ENCODE measurements at places on chromosomes 5 and 9. TPM values are rescaled to one million over a fixed set of nuclear protein-coding genes. Genes with fewer than 3 reads are reported as not detected.

SPATA6L gene
- 3.8 TPM for total RNA-seq

TXNDC8 gene
- not detected for total RNA-seq

- no peak for DNase-seq
Measured at GRCh38 chr9:95920017-95920416, 44.5 kb downstream of the ERCC6L2 start.

DNA sequence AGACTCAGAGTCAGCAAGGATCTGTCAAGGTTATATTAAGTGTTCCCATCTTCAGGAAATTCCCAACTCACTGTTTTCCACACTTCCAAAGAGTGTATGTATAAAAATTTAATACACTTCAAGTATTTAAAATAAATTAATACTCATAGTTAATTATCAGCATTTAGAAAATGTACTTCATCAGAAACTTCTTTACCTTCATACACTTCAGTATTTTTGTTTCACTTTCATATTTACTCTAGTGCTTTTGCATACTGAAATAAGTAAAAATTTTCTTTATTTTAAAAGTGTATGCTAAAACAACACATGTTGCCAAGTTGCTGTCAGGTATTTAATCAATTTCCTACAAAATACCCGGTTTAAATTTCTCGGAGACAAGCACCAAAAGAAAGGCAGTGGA lies 16.5 kb downstream of the RICTOR start:
- DNase-seq = no peak

DNA sequence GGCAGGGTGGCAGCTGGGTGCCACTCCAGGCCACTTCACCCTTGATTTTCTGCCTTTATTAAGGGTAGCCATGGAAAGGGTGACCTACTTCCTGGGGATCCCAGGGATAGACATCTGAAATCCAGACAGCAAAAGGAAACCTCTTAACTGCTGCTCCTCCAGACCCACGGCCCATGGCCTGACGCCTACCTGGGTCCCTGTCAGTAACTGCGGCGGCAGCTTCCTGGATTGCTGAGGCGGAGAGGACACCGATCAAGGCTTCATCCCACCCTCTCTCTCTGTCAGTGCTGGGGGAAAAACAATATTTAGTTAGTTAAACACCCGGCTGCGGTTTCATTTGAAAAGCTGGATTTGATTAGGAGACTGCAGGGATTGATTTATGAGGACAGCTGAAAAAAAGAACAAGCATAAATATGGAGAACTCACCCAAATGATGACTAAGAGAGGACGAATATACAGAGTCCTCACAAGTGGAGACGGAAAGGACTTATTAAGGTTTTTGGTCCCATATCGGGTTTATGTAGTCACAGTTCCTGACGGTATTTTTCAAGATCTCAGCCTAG lies 158.7 kb upstream of the KLF4 start:
- DNase-seq = no peak

- no peak for DNase-seq
Measured at GRCh38 chr5:157267761-157268480, 2.0 kb downstream of the CYFIP2 start.

DNA sequence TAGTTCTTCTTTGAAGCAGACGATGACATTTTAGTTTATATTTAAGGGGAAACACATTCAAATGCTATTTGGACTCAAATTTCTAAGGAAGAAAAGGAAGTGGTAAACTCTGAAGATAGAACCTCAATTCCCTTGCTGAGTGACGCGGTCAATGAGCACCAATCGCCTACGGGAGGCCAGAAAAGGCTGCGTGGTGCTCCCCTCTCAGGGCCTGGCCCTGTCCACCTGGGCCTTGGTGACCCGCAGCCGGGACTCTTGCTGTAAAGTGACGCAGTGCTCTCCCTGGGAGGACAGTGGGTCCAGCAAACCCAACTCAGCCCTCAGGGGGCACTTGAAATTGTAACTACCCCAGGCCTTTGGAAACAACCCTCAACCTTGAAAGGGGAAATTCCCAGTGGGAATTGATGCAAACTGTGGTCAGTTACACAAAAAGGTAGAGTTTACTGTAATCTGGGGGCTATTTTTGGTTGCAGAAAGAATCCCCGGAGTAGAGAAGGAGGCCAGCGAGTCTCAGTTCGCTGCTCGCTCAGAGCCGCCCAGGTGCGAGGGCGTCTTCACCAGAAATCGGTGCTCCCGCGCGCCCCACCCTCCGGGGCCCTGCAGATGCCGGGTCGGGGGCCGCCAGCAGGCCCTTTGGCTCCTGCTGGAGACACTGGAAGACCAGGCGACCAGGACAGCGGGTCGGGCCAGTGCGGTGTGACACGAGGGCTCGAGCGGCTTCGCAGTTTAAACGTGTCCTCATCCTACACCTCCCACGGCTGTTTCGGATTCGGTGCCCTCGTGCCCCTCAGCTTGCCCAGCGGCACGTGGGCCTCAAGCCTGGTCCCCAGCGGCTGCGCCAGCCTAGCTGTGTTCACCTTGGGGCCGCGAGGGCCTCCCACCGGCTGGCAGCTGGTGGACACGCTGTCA lies 1.4 kb upstream of the ANKRD33B start:
- DNase-seq = no peak

DNA sequence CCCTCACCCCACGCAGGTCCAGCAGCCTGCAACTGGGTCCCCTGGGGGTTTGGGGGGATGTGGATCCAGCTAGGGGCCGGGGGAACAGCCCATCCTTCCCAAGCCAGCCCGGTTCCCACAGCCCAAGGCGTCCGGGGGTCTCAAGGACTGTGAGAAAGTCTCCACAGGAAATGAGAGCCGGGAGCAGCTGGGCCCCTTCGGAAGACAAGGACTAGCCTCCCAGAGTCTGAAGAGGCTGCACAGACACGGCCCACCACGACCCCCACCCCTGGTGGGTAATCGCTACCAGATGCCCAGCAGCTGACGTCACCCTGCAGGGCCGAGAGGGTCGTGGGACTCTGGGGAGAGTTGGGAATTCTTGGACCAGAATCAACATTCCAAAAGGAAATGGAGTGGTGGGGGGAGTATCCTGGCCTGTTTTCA lies 10.5 kb downstream of the SH2D3C start:
- DNase-seq = no peak

All from glomerular endothelial cell (primary cell).